EH (cell line): ENCODE measurements at places on chromosomes 7 and 10.

DNA sequence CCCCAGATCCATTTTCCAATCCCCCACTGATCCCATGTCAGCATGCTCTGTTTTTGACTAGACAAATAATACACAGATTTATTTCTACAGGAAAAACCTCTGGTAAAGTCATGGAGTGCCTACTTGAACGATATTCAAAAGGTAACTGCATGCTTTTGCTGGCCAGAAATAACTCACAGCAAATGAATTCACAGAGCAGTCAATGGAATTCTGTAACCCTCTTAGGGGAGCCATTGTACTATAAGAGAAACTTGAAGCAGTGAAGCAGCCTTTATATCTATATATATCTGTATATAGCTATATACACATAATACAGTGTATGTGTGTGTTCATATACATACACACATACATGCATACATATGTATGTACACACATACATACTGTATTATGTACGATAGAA, 29.0 kb upstream of the MEOX2 start:
- no peak for DNase-seq

- peak; percentile 76 for DNase-seq
Observed at GRCh38 chr10:11325817-11326216, 285.6 kb downstream of the USP6NL start.

DNA sequence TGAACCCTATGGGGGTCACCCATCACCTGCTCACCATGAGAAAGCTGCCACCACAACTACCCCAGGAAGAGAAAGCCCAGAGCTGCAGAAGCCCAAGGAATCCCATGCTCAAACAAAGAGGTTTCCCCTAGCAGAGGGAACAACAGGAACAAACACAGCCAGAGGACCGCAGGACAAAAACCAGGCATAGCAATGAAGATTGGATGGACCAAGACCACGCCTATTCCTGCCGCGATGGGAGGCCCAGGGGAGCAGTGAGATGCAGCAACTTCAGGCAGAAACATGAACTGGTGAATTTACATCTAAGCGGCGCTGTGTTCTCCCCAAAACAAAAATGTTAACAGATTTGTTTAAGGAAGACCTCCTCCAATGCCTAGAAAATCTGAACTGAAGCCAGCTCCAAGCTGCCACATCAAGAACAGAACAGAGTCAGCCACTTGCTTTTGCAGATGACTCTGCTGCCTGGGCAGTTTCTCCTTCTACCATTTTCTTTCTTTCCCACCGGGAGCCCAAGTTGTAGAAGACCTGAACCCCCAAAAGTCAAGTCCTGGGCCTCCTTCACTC, 134.2 kb upstream of the NEBL start:
- DNase-seq = no peak

- peak; percentile 100 for DNase-seq
Observed at GRCh38 chr10:51389415-51390321, 309.7 kb downstream of the CSTF2T start.

DNA sequence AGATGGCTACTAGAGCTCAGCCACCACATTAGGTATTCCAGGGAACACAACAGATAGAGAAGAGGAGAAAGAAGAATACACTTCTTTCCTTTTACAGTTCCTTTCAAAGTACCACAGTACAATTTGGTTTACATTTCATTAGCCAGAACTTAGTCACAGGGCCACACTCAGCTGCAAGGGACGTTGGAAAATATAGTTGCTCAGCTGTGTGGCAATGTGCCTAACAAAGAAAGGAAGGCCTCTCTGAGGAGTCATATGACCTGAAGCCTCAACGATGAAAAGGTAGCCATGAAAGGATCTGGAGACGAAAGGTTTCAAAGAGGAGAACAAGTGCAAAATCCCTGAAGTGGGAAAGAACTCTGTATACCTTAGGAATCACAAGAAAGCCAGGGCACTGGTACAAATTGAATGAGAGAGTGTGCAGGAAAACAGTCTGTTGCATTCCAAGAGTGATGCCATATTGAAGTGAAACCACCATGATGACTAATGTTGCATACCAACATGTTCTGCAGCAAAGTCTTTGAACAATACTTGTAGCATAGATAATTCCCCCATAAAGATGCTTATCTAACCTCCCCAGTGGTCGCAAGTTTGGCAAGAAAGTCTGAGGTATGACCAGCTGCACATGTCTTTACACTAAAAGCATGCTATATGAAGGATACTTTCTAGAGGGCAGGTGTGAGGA, 278.9 kb downstream of the HPSE2 start:
- peak; percentile 74 for DNase-seq

- DNase-seq = no peak
Observed at GRCh38 chr7:27100694-27101170, 1.8 kb downstream of the HOXA2 start.

- DNase-seq = no peak
Observed at GRCh38 chr7:139603282-139603681, 79.8 kb downstream of the CLEC2L start.

GRCh38 chr7:37730501-37730900, 46.9 kb downstream of the GPR141 start:
- no peak for DNase-seq

DNA sequence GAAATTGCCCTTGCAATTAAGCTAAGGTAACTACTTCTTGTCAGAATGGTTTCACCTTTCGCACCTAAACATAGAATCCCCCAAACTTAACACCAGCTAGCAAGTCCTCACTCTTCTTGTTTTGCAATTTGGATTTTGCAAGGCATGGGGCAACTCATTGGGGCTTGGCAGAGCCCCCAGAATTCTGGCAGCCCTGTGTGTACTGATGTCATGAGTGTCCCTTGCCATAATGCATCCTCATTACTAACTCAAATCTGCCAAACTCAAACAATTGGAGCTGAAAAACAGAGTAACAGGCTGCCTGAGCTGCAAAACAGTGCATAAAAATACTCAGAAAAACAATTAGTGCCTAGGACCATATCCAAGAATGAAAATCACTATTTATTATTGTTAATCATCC, 7.9 kb upstream of the XPNPEP1 start:
- peak; percentile 7 for DNase-seq

GRCh38 chr7:105199386-105199785, 185.4 kb downstream of the KMT2E start:
- no peak for DNase-seq

DNA sequence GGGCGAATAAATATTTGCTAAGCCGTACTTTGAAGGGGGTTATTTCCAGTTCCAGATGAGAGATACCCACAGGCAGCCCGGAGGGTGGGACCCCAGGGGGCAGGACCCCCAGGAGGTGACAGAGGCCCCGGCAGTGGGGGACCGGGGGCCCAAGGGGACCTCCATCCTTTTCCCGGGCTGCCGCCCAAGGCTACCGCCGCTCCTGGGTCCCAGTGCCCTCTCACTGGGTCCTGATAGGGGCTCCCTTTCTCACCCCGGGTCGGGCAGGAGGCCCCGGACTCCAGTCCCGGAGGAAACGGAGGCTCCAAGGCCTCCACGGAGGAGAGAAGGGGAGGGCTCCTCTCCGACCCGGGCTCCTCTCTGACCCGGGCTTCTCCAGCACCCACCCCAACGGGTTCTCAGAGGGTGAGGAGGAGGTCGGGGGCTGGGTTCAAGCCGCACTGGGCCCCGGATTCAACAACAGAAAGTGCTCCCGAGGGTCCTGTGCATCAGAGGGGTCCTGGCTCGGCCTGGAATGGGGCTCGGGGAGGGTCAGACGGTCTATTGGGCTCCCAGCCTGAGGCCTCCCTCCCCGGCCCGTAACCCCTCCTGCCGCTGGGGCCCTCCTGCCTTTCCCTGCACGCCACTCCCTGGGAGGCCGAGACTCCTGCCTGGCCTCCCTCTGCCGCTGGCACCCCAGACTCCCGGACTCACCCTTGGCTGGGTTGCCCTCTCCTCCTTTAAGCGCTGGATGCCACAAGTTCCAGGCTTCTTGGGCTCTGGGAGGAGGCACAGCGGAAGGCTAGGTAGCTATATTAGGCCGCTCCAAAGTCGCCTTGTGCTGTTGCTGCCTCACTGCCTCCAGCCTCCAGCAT, 62.5 kb downstream of the ZNF37A start:
- DNase-seq = no peak

DNA sequence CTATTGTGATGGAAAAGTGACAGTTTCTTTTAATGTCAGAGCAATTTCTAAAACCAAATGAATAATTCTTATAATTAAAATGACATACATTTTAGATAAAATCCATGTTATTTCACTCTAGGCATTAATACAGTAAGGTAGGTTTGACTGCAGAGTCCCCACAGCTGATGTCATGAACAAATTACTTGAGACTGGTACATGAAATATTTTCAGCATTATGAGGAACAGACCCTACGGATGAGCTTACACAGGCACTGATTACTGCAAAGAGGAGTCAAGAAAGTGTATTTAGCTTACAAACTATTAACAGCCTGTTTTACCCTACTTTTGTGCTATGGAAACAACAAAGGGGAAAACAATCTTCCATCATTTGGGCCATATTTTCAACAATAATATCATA, 8.9 kb downstream of the COL1A2 start:
- peak; percentile 53 for DNase-seq

GRCh38 chr7:54874804-54875203, 115.8 kb upstream of the SEC61G start:
- no peak for DNase-seq
